ENCODE measurements at places on chromosomes 12 and 14. TPM values are rescaled to one million over a fixed set of nuclear protein-coding genes. Genes with fewer than 3 reads are reported as not detected.

GRCh38 chr14:35578135-35578534, 44.2 kb downstream of the INSM2 start:
- DNase-seq: no peak

DNA sequence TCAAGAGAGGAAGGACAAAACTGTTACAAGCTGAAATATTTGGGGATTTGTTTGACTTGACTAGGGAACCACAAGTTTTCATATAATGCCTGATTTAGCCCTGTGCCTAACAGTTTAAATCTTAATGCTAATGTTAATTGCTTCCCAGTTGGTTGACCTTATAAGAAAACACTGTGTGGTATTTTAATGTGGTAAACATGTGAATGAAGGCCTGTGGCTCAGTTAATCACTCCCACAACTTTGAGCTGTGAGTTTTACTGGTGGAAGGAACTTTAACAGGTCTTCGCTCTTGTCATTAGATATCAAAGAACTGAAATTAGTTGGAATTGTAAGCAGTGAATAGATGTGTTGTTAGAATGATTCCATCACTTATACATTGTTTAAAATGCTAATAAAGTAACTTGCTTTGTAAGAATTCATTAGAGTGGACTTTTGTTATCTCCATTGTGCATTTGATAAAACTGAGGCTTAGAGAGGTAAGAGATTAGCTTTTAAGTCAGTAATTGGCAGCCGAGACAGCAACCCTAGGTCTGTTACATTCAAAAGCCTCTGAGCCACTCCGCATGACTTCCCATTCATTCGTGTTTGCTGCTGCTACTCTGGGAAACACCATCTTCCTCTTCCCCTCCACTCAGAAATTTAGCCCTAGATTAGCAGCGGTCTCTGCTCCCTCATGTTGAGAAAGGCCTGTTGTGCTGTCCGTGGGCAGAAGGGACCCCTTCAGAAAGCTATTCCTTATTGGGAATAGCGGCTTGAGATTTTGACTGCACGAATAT, 1.0 kb upstream of the TBK1 start:
- DNase-seq: peak; percentile 21

- DNase-seq: no peak
Observed at GRCh38 chr12:68310370-68310769, 21.8 kb downstream of the MDM1 start.

GRCh38 chr12:121579981-121580868, 598 bp downstream of the KDM2B start:
- peak; percentile 85 for DNase-seq

GRCh38 chr14:54622192-54622958, 55.4 kb downstream of the SAMD4A start:
- peak; percentile 25 for DNase-seq

DNA sequence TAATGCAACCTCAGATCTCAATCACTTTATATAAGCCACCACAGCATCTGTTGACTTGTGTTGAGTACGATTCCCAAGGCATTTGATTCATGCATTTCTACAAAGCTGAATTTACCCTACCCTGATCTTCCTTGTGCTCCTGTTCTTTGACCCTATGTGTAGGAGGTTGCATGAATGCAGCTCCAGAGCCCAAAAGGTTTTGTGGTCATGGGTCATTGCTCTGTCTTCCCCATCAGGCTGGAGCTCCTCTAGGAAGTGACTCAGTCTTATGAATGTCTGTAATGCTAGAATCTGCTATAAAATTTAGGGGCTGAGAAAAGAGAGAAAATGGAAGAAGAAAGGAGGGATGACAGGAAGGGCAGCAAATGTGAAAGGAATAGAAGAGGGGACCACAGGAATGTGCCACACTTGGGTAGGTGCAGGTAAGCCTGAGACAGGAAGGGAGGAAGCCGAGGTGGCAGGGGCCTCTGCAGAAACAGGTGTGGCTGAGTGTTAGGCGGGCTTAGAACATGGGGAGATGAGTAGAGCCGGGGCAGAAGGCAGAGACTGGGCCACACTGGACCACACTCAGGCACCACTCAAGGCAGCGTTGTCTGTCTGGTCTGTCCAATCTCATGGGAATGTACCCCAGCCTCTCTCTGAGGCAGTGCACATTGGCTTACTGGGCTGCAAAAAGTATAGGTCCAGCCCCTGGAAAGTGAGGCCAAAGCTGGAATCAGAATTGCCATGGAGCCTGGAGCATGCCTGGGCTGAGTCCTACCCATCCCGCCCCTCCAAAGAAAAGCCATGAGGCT, 334.1 kb downstream of the BCL11B start:
- DNase-seq: no peak

DNA sequence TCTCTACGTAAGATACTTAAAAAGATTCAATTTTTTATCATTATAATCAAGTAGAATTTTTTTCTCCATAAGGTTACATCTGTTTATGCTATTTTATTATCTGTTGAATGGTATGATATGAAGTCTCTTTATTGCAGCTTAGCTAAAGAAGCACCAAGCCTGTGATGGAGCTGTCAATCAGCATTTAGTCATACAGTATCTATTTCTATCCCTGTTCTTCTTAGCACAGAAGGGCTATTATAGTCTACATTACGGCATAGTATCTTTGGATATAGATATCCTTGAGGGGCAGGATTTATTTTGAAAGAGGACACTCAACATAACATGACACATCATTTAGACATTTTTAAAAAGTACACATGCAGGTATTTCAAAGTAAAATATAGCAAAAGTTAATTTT, 277.1 kb downstream of the FOXG1 start:
- no peak for DNase-seq

GRCh38 chr12:106174876-106175275, 36.1 kb upstream of the NUAK1 start:
- no peak for DNase-seq

DNA sequence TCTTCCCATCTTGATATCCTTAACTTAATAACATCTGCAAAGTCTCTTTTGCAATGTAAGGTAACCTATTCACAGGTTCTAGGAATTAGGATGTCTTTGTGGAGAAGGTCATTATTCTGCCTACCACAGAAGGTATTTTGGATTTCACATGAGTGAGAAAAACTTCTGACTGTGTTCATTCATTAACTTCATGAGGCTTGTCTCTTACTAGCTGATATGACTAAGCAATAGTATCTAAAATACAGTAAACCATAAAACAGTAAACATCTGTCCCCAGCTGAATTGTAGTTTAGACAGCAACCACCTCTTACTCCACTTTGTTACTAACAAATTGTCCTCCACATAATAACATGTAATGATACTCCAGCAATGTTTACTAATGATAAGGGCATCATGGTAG, 198.1 kb downstream of the SEC23A start:
- no peak for DNase-seq

- peak; percentile 64 for DNase-seq
Observed at GRCh38 chr14:78598046-78598920, 428.1 kb downstream of the NRXN3 start.

DNA sequence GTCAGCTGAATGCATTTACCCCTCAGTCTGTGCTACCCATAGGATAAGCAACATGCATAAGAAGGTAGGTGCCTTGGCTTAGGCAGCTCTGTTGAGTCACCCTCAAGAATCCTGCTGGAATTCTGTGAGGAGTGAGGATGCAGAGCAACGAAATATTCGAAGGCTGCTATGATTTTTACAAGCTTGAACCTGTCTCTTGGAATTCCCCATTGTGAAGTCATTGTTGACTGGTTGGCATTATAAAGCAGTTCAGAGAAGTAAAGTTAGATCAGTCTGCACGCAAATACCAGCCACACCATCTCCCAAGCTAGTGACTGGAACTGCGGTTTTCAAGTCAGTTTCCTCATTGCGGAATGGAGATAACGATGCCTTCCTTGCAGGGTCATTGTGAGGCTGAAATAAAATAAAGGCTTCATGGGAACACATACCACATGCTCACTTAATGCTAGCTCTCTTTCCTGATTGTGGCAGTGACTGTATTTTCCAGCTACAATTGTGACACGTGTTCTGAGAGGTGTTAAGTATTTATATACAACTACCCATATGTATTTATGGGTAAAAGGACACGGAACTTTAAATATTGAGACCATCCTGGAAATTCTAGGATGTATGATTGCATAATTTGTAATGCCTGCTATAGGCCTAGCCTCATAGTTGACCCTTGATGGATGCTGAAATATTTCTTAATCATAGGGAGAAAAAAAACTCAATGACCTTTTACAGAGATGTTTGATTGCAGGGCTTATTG, 96.7 kb downstream of the ETV6 start:
- DNase-seq: peak; percentile 83

The RDH12 gene
- total RNA-seq: 0.48 TPM

The LTBR gene
- 2.2 TPM for total RNA-seq
